Activated CD4-positive, alpha-beta T cell treated with anti-CD3 and anti-CD28 coated beads for 48 hours (primary cell): ENCODE measurements at places on chromosomes 3 and 15.

DNA sequence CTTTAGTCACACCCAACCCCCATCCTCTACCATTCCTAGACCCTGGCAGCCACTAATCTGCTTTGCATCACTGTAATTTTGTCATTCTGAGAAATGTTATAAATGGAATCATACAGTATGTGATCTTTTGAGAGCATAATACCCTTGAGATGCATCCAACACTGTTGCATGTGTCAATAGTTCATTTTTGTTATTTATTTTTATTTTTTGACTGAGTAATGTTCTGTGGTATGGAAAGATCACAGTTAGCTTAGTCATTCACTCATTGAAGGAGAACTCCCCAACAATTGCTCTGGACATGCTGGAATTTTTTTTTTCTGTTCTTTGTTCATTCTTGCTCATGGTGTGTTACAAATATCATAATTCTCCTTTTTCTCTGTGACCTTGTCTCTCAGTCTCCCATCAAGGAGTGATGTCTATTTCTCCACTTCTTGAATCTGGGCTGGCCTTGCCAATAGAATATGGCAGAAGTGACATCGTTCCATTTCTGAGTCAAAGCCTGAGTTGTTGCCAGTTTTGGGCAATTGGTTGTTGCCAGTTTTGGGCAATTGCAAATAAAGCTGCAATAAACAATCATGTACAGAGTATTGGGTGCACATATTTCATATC, 6.8 kb upstream of the ADPGK start:
- DNase-seq, result no peak

GRCh38 chr15:96474231-96474664, 143.7 kb downstream of the NR2F2 start:
- no peak for DNase-seq

DNA sequence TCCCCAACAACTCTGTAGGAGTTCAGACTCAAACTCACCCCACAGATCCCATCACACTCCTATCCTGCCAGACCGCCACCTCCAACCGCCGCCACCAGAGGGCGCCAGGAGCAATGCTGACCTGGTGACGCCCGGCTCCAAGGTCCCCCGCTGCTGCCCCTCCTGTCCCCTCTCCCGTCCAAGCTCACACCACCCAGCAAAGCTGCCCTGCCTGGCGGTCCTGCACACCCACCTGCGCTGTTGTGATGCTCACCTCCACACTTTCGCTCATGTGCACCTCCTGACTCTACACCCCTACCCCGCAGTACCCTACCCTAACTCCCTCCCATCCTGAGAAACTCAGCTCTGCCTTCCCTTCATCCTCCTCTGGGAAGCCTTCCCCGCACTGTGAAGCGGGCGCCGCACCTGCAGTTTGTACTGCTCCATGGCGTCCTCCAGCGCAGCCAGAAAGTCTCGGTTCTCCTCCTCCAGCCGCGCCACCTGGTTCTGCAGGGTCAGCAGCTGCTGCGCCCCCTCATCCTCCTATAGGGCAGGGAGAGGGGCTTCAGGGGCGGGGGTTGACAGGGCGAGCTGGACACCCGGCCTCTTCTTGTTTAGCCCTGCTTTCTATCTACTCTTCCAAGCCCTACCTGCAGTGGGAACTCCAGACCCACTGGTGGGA, 7.9 kb downstream of the KIF7 start:
- DNase-seq, result peak; percentile 84

- DNase-seq, result no peak
Measured at GRCh38 chr15:74253211-74253921, 17.2 kb downstream of the CCDC33 start.

- DNase-seq, result no peak
Measured at GRCh38 chr15:89187986-89188514, 33.3 kb downstream of the RLBP1 start.

GRCh38 chr15:39555885-39556284, 25.0 kb upstream of the THBS1 start:
- DNase-seq, result no peak

DNA sequence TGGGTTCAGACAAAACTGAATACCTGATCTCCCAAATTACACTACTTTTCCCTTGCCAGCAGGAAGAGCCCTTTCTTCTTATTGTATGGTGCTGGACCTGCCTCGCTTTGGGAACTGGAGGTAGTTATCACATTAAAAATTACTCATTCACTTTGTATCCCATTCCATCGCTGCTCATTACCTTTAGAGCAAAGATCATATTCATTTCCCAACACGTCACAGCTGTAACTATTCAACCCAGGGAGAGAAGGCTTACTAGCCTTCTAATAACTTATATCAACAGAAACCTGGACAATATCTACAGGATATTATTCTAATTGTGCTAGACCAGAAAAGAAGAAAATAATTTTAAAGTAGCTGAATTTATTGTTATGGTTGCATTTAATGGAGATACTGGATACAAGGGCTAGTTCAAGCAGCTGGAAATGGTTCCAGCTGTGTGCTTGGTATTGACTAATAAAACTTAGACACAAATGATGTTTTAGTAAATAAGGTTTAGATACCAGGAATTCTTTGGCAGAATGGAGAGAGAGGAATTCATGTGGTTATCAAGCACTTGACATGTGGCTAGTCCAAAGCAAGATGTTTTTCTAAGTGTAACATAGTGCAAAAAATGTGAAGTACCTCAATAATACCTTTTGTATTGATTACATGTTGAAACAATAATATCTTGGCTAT, 656.3 kb downstream of the ROBO1 start:
- DNase-seq, result no peak

DNA sequence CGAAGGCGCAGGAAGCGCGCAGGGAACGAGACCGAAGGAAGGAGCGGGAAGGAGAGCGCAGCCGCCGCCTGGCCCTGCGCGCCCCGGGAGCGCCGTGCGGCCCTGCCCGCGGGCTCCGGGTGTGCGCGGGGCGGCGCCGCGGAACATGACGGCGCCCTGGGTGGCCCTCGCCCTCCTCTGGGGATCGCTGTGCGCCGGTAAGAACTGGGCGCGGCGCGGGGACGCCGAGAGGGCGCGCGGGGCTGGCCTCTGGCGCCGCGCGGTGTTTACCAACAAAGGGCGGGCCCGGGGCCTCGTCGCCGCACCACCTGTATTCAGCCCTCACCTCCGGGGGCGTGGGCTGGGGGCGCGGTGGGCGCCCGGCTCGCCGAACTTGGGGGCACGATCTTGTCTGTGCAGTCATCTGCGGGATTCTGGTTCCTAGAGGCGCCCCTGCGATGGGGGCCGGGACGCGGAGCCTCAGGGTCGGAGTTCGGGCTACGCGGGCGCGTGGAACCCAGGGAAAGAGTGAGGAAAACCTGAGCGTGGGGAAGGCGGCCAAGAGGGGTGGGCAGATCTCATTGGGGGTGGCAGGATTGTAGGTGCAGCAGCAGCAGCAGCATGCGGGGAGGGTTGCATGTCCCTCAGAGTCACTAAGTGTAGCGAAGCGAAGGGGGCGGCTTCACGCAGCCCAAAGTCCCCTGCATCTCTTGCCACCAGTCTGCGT, 641 bp downstream of the ACVR2B start:
- peak; percentile 45 for DNase-seq

DNA sequence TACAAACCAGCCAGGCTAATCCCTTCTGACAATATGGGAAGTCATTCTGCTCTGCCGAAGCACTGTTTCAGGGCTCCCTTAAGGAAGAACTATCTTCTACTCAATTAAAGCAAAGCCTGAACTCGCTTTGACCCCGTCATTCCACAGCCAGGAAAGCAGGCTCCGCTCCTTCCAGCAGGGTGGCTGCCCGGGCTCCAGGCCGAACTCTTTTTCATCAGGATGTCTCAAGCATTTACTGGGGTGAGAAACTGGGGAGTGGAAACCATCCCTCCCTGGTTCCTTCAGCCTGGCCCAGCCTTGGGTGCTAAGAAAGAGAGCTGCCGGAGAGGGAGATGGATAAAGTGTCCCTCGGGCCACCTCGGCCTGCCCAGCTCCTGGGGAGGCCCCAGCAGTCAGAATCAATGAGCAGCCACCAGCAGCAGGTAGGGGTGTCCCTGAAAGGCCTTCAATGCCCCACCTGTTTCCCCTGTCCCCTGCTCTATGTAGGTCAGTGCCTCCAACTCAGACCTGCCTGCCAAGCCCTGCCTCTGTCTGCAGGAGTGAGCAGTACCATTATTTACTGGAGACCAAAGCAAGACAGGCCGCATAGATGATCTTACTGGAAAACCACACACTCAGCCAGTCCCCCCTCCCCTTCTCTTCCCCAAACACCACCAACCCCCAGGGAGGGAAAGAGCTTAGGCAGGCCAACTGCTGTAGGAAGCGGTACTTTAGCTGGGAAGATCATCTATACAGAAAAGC, 225.6 kb upstream of the TLE3 start:
- no peak for DNase-seq

DNA sequence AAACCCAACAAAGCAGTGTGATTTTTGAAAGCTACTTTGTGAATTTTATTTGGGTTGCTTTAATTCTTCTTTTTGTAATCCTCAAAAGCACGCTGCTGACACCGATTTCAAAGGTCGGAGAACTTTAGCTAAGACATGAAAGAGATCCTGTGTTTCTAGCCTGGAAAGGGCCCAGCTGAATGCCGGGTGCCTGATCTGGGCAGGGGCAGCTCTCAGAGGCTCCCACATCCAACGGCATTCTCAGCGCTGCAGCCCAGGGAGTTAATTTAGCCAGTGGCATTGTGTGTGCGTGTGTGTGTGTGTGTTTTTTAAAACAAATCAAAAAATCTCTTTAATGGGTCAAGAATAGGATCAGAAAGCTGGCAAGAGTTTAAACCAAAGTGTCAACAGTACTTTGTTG, 6.6 kb downstream of the RBP1 start:
- no peak for DNase-seq

- DNase-seq, result peak; percentile 33
Measured at GRCh38 chr3:129016720-129017483, 15.8 kb downstream of the EFCC1 start.

GRCh38 chr15:83653288-83653638, 660 bp upstream of the ADAMTSL3 start:
- no peak for DNase-seq

DNA sequence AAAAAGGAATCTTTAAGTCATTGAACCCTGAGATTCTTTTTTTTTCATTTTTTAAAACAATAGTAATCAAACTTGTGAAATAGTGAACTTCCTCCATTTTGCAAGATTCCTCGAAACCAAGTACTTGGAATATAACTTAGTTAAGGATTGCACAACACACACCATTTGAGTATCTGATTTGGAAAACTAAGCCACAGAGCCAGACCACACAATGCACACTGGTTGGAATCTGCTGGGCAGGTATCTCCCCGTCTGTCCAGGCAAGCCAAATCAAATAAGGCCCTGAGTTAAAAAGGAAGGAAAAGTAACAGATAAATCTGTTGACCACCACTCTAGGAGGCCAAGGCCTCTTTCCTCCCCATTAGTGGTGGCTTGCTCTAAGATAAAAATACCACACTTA, 177.5 kb upstream of the ICE2 start:
- DNase-seq, result no peak

DNA sequence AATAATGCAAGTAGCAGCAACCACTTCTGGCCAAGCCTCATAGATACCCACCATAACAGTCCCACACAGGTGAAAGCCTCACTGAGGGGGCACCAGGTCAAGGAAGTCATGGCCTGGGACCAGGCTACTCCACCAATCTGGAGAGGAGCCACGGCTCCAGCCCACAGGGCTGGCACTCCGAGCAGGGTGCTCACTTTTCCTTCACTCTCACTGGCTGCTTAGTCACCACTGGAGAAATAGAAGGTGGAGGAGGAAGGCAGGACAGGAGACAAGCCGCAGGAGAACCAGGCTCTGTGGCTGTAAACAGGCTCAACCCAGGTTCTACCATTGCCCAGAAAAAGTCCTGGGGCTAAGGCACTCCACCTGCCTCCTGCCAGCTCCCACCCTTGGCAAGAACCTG, 1.2 kb downstream of the USP19 start:
- DNase-seq, result no peak

GRCh38 chr3:34793057-34793456, 846.3 kb upstream of the ARPP21 start:
- DNase-seq, result no peak

GRCh38 chr3:88219138-88219792, 69.5 kb downstream of the C3orf38 start:
- DNase-seq, result peak; percentile 40
